ENCODE measurements at places on chromosomes 6 and 20. TPM values are rescaled to one million over a fixed set of nuclear protein-coding genes. Genes with fewer than 3 reads are reported as not detected.

DNA sequence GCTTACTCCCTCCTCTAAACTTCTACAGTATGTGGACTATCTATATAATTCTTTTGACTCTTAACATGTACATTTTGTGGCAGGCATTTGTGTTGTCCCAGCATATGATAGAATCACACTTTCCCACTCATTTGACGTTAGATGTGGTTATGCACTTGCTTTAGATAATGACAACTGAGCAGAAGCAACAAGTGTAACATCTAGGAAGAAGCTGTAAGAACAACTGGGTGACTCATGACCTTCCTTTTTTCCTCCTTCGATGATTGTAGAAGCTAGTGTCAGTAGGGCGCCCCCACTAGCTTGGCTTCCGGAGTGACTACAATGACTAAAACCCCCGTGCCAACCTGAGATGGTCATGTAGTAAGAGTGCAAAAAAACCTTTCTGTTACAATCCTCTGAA lies 74.6 kb upstream of the CEP85L start:
- no peak for DNase-seq

OOEP gene
- not detected for total RNA-seq

FOXC1 gene
- 1.5 TPM for total RNA-seq

DNA sequence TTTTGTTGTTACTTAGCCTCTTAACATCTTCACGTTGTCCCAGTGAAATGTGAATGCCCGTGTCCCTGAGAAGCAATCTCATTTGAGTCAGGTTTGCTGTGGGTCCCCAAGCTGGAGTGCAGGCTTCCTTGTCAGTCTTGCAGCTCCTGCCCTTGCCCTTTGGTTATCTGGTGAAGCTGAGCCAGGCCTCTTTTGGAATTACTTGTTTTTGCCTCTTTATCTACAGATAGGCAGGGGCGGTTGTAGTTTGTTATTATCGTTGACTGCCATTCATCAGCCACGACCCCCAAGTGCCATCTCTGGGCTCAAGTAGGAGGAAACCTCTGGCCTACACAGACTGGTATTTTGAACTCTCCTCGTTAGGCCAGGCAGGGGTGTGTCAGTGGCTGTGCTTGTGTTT lies 2.2 kb downstream of the TMEM14C start:
- no peak for DNase-seq

SYCP2 gene
- 0.13 TPM for total RNA-seq

OLIG3 gene
- not detected for total RNA-seq
